ENCODE measurements at places on chromosomes 16 and 17. TPM values are rescaled to one million over a fixed set of nuclear protein-coding genes. Genes with fewer than 3 reads are reported as not detected.

DNA sequence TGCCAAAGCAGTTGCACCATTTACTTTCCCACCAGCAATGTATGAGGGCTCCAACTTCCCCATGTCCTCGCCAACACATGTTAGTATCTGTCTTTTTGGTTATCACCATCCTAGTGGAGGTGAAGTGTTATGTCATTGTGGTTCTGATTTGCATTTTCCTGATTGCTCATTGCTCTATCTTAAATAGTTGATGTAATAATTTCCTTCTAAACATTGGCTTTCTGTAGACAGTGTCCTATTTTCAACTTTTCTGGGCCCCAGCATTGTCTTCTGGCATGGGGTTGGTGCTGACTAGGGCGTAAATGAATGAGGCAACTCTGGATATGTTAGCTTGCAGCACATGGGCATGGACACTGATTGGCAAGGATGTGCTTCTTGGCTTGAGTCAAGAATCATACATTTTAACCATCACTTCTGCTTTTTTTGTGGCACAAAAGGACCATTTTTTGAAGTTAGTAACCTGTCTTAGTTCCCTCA lies 25.1 kb downstream of the PLCG2 start:
- DNase-seq, result no peak

DNA sequence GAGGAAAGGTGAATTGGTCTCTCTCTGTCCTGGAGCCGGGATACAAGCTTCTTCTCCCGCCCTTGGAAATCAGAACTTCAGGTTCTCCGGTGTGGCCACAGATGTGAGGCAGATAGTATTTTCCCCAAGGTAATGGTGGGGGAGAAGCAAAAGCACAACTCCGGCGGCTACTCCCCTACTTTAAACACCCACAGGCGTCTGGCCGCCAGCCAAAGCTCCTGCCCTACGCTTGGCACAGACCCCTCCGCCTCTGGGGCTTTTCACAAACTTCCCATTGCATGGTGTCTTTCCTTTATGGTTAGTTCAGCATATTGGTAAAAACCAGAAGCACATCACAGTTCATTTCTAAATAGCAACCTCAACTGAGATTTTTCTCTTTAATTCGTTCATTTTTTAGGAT lies 39.4 kb upstream of the B4GALNT2 start:
- no peak for DNase-seq

DNA sequence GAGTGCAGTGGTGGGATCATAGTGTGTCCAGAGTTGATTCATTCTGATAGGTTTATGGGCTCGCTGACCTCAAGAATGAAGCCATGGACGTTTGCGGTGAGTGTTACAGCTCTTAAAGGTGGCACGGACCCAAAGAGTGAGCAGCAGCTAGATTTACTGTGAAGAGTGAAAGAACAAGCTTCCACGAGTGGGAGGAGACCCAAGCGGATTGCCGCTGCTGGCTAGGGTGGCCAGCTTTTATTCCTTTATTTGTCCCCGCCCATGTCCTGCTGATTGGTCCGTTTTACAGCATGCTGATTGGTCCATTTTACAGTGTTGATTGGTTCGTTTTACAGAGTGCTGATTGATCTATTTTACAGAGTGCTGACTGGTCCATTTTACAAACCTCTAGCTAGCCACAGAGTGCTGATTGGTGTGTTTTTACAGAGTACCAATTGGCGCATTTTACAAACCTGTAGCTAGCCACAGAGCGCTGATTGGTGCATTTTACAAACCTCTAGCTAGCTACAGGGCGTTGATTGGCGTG lies 17.5 kb downstream of the CACNG4 start:
- DNase-seq, result no peak

Gene FBXW10
- total RNA-seq, result not detected

- DNase-seq, result no peak
These were observed 255.6 kb downstream of the HS3ST3A1 start for GRCh38 chr17:13346081-13346533.

DNA sequence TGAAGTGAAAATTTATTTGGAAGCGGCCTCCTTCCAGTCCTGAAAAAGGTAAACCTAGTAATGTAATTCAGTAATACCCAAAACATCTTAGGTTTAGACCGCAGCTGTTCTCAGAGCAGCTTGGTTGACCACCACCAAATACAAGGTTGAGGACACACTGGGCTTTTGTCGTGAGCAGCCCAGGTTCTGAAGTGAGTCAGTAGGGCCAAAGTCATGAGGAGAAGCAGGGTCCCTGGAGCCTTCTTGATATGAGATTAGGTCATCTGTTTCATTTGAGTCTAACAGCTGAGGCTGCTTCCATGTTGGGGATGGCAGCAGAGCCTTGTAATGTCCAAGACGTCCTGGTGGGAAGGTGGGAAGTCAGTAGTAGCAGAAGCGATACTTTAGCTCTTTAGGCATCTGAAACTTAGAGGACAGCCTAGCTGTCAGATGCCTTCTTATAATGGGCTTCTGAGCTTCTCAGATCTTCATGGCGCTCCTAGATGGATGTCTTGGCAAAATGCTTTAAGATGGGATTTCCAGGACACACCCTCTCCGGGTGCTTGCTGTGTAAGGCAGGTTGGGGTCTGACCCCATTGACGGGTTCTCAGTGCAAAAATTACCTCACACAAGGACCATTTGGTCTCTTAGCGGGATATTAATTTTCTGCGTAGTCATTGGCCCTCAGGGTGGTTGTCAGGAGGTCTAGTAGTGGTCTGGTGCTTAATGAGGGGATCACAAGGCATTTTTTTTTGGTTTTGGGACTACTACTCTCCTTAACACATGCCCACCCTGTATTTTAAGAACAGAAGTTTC lies 2.4 kb downstream of the ALKBH5 start:
- no peak for DNase-seq

Gene CBFA2T3
- 32.8 TPM for total RNA-seq

Gene SLC5A2
- 0.53 TPM for total RNA-seq

Gene XYLT1
- total RNA-seq, result 6.7 TPM

- DNase-seq, result no peak
These were observed 4.8 kb downstream of the KRT23 start for GRCh38 chr17:40932608-40933007.

Gene SNX20
- total RNA-seq, result 3.2 TPM

GRCh38 chr16:85983606-85984230 lies 84.8 kb downstream of the IRF8 start:
- DNase-seq, result no peak

All from ascending aorta (tissue), 2 donors.